T-cell (primary cell): ENCODE measurements at places on chromosomes 4 and X.

DNA sequence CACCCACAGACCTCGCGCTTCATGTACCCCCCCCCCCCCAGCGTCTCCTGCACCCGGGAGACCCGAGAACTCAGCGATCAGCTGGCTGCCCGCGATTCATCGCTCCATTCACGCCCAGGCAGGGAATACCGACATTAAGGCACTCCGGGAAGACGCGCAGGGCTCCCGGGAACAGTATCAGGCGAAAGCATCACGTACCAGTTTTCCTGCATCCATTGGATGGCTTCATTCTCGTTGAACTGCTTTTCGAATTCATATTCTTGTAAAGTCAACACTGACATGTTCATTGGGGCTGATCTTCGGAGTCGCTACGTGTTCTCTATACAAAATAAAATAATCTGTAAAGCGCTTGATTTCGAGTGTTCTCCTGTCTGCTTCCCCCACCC lies 373 bp downstream of the ELOVL6 start:
- no peak for DNase-seq

- no peak for DNase-seq
Observed at GRCh38 chrX:44234541-44234940, 108.9 kb downstream of the EFHC2 start.

DNA sequence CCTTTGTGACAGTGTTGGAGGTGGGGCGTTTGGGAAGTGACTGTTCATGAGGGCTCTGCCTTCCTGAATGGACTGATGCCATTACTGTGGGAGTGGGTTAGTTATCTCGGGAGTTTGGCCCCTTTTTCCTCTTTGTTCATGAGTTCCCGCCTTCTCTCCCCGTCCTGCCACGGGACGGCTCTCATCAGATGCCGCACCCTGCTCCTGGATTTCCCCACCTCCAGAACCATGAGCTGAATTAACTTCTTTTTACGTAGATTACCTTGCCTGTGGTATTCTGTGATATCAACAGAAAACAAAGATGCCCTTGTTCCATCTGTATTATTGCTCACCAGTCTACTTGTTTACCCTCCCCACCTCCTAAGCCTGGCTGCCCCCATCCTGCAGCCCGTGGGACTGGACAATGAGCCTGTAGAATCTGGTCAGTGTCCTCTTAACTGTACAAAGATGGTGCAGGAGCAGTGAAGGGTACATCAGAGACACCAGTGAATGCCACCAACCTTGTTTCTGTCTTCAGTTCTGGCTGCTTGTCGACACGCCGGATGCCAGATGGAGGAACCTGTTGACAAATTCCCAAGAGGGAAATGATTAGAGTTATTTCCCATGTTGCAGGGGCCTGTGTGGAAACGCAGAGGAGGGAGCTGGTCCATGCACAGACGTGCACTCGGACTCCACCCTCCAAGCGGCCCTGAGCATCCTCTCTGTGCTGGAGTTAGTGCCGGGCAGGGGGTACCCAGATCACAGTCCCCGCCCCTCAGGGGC lies 104.7 kb downstream of the ABLIM2 start:
- no peak for DNase-seq

DNA sequence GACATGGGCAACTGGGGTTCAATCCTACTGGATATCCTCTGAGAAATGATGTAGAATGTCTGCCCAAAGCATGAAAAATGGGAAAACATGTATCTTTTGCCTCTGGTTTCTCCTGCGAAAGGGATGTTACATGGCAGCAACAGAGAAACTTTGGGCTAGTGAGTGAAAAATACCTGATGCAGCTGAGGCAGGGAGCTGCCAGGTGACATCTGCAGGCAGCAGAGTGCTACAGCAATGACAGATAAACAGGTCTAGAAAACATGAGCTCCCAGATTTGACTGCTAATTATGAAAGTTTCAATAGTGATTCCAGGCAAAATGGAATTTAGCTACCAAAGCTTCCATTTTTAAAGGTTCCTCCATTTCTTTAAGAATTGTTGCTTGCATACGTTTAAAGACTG lies 4.8 kb upstream of the CXCL1 start:
- no peak for DNase-seq

DNA sequence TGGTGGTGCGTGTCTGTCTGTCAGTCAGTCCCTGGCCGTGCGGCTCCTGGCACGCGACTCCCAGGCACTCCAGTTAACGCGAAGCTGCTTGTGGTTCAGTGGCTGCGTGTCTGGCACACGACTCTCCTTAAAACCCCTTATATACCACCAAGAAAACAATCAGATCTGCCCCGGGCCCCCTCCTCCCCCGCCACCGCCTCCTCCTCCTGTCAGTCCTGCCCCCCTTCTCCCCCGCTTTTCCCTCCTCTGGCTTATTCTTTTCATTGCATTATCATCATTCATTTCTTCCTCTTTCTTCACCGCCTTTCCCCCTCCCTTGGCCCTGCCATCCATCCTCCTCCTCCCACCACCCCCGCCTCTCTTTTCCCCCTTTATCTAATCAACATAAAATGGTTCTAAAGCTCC lies at the start of gene NEUROG2:
Gene NEUROG2 (minus strand): TSS at position 115 of the 405 bp plus-strand sequence. CDS start 705 bp downstream, outside the sequence.
- no peak for DNase-seq

- no peak for DNase-seq
Observed at GRCh38 chr4:156939801-156940200, 31.8 kb downstream of the PDGFC start.

DNA sequence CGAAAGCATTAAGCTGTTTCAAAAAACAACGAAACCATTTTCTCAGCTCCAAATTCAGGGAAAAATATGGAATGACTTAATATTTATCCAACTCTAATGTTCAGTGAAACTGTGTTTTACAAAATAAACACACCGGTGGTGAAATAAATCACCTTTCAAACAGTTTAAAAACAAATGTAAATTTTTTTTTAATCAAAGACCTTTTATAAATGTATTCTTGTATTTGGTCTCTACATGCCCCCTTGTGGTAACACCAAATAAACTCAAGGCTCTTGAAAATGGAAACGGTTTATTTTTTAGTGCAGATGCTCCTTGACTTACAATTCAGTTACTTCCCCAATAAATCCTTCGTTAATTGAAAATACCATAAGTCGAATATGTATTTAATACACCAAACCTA lies 45.8 kb upstream of the ITM2A start:
- no peak for DNase-seq
